ENCODE measurements at places on chromosomes 1 and 21.

DNA sequence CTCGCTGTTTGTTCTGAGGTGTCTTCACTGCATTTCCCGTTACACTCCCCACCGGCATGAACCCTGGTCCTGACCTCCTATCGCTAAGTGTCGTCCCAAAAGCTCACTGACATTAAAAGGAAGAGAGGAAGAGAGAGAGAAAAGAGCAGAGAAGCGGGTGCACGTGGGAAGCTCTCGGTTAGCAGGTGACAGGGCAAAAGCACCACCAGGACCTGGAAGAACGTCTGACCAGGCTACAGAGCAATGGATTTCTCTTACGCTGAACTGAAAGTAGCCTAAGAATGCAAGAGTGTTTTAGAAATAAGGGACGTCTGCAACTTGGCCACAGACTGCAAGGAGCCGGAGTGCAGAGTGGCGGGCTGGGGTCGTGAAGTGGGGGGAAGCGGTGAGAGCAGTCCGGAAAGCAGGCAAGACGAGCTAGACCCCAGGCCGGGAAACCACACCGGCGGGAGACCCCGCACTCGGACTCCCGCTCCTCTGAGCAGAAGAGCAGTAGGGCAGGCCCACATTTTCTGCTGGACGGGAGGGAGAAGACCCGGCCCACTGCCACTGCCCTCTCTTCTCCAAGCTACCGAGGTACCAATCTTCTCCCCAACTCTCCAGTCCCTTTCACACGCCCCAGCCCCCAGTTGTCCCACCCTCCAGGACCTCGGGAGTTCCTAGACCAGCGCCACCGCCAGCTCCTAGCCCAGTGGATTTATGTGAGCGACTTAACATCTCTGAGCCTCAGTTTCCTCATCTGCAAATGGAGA lies 8.3 kb upstream of the MPZL1 start:
- peak; percentile 77 for DNase-seq

- DNase-seq = no peak
Observed at GRCh38 chr1:236489710-236490377, 33.9 kb upstream of the LGALS8 start.

- no peak for DNase-seq
Observed at GRCh38 chr1:57603696-57604095, 179.8 kb upstream of the DAB1 start.

- DNase-seq = no peak
Observed at GRCh38 chr21:24428591-24429199, 1178.6 kb downstream of the MRPL39 start.

DNA sequence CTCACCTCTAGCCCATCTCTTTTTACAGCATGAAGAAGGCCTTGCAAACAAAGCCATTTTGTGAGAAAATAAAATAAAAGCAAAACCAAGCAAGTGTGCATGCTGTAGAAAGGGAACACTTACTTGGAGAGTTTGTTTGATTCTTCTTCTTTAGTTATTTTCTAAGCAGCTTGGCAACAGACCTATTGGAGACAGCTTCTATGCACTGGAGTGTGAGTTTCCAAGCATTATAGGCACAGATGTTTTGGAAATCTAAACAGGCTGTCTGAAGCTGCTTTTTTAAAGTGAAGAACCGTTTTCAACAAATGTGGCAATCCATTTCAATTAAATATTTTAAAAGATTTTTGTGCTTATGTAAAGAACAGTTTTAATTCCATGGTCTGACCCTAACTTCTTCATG lies 76.6 kb downstream of the NGF start:
- no peak for DNase-seq

DNA sequence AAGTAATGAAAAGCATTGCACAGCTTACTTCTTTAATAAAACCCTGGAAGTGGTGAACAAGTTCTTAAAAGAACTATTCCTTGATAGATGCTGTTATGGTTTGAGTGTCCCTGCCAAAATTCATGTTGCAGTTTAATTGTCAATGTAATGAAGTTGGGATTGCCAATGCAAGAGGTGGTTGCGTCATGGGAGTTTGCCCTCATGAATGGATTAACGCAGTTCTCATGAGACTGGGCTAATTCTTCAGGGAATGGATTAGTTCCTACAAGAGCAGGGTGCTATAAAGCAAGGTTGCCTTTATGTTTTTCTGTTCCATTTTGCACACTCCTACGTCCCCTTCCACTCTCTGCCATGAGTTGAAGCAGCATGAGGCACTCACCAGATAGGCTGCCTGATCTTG lies 446.7 kb upstream of the B3GALT2 start:
- no peak for DNase-seq

- DNase-seq = no peak
Observed at GRCh38 chr1:64046891-64047290, 156.5 kb upstream of the UBE2U start.

GRCh38 chr1:241666419-241666818 lies 14.3 kb downstream of the WDR64 start:
- no peak for DNase-seq

- DNase-seq = no peak
Observed at GRCh38 chr1:10961300-10961833, 51.1 kb upstream of the TARDBP start.

- no peak for DNase-seq
Observed at GRCh38 chr1:93374334-93375106, 28.8 kb downstream of the DR1 start.

Measured in right kidney (tissue), 9 donors.